ENCODE measurements at places on chromosomes 3 and 15. TPM values are rescaled to one million over a fixed set of nuclear protein-coding genes. Genes with fewer than 3 reads are reported as not detected.

- DNase-seq = no peak
These were observed 22.0 kb upstream of the HERC1 start for GRCh38 chr15:63855735-63856134.

- DNase-seq = no peak
These were observed 235.6 kb downstream of the CLSTN2 start for GRCh38 chr3:140170612-140171011.

The FYTTD1 gene
- 59.4 TPM for polyA plus RNA-seq

The CFAP100 gene
- polyA plus RNA-seq = not detected

DNA sequence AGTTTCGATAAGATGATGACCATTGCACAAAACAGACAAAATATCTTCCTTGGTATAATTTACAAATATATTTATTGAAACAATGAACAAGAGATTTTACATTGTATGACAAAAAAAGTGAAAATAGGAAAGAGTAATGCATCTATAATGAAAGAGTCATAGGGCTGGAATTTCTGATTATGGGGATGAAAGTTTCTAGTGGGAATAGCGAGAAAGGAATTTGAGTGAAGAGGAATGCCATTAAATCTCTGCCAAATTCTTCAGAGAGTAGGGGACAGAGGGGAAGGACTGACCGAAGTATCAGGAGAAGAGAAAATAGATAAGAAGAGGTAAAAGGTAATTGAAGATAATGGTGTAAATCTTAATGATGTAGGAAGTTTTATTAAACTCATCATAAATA is 125.4 kb downstream of the VGLL3 start:
- DNase-seq = no peak
